Islet precursor cell (in vitro differentiated cells): ENCODE measurements at places on chromosomes 12 and 14.

DNA sequence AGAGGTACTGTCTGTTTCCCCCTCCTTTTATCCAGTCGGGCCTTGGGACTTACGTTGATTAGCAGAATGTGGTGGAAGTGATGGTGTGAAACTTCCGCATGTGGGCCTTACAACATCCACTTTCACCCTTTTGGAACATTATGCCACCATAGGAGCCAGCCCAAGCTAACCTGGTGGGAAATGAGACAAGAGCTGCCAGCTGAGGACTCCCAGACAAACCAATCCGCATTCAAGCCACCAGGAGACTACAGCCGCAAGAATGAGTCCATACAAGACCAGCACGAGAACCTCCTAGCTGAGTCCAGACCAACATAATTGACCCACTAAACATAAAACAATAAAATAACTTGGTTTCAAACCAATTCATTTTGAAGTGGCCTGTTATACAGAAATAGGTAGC, 9.1 kb upstream of the PTGER2 start:
- no peak for DNase-seq

DNA sequence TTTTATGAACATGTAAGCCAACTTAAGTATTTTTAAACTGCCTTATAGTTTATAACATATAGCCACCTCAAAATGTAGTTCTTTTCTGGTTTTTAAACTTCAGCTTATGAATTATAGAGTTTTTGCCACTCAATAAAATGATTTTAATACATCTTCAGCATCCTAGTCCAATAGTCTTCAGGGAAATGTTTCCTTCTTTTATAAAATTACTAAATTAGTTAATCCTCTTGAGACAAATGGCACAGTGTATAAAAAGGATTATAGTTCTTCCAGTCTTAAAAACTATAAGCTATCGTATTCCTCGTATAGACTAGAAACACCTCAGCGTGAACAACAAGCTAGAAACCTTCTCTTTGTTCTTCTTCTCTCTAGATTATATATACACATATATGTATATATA, at the start of gene OR6C74:
OR6C74 (plus strand) TSS at position 301 of the 400 bp plus-strand sequence. CDS start 2,679 bp downstream, outside the sequence.
- no peak for DNase-seq

DNA sequence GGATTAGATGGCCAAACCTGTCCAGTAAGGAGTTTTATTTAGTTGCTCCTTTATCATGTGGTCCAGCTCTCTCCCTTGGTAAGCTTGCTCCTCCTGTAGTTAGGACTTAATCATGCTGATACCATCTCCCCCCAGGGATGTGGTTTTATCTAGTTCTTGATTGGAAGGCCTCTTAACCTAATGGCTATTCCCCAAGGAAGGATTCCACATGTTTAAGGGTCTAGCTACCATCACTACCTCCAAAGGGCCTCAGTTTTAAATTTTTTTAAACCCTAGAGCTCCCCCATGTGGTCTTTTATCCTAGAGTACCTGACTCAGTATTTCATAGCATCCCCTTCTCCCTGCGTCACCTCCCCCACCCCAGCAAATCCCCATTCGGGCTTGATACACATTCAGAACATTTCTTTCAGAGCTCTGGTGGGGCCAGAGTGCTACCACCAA, 22.5 kb downstream of the MAP3K12 start:
- DNase-seq = no peak

DNA sequence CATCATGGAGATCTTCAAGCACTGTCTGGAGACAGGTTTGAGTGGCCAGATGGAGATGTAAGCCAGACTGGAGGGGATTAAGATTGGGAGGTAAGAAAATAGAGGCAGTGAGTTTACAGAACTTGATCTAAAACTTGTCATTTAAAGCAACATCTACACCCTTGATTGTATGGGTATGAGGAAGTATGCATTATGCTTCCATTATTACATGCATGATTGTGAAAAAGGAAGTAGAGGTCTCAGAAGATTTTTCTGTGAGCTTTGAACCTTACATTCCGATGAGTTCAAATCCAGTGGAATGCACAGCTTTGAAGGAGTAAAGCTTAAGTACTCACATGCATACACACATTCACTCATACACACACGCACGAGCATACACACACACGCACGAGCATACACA, 550.8 kb downstream of the MED13L start:
- DNase-seq = no peak

DNA sequence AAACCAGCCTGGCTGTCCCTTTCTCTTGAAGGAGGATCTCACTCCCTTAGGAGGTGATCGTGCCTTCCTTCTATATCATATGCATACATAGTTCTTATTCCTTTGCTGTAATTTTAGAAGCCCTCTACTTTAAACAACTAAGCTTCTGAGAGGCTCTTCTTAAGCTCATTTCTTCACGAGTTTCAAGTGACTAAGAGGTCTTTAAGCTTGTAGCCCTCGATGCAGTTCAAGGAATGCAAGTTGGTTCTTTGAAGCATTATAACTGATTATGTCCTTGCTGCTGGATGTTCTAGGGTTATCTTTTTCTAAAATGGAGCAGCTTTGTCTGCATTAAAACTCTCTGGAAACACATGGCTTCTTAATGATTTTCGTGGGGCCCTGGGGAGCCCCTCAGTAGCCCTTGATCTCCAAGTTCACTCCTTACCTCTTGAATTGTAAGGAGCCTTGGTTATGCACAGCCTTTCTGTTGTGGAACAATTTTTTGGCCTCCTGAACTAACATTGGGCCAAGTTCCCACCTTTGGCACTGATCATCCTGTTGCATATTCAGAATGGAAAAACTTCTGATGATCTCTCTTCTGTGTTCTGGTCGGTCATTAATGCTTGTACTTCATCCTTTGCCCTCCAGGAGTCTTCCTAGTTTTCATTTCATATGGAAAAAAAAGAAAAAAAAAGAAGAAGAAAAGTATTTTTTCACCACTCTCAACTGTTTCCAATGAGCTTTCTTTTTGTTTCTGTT, 12.6 kb downstream of the RASSF8 start:
- DNase-seq = no peak

DNA sequence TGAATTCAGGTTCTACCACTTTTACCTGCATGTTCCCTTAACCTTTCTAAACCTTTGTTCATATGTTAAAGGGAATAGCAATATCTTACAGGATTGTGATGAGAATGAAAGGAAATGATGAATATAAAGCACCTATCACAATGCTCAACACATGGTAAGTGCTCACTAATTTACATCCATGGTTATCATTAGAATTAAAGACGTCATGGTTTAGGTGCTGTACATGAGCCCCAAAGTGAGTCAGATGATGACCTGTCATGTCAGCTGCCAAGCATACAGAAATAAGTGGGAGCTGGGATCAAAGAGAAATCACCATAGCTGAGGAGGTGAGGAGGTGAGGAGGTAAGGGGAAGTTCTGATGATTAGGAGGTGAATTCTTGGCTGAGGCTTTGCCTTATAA, 135.9 kb upstream of the ATP2B1 start:
- DNase-seq = no peak

GRCh38 chr14:65622703-65623102, 210.2 kb downstream of the FUT8 start:
- DNase-seq = no peak

- no peak for DNase-seq
Observed at GRCh38 chr14:60339571-60339970, 90.5 kb downstream of the PPM1A start.

- DNase-seq = peak; percentile 25
Observed at GRCh38 chr12:56922031-56922430, 12.2 kb downstream of the SDR9C7 start.
